ENCODE measurements at places on chromosomes 3 and 15.

DNA sequence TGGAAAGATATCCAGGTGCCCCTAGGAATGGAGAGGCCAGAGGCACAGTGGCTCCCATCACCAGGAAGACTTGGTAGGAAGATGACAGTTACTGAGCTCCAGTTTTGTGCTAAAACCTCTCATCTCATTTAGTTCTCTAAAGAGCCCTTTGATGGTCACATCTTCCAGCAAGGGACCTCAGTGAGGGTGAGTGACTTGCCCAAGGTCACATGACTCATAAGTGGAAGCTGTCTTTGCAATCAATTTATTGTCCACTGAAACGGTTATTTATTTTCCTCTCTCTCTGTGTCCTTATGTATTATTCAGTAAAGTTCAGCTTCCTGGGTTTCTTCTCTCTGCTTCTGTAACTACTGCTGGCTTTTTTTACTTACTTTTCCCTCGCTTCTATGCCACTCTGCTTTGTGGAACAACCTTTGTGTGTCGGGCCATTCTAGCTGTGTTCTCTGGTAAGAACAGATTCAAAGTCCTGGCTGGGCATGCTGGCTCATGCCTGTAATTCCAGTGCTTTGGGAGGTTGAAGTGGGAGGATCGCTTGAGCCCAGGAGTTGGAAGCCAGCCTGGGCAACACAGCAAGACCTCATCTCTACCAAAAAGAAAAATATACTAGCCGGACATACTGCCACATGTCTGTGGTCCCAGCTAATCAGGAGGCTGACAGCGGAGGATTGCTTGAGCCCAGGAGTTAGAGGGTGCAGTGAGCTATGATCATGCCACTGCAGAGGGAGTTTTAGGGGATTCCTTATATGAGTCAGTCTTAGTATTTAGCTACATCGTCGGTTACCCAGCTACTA lies 55.9 kb downstream of the PDIA5 start:
- no peak for DNase-seq

DNA sequence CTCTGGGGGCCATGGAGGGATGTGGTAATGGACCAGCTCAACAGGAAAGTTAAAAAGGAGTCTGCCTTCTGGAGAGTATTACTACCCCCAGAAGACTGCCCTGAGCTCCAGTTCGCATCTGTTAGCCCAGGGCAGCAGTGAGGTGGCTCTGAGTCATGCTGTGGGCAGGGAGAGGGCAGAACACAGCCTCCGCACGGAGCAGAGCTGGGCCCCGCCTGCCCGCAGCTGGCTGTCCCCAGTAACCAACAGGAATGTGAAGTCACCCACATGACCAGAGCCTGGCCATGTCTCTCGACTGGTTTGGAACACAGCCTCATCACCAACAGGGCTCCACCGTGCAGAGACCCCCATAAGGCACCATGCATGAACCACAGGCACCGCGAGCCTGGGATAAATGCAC lies 62.1 kb downstream of the CYFIP1 start:
- peak; percentile 69 for DNase-seq

DNA sequence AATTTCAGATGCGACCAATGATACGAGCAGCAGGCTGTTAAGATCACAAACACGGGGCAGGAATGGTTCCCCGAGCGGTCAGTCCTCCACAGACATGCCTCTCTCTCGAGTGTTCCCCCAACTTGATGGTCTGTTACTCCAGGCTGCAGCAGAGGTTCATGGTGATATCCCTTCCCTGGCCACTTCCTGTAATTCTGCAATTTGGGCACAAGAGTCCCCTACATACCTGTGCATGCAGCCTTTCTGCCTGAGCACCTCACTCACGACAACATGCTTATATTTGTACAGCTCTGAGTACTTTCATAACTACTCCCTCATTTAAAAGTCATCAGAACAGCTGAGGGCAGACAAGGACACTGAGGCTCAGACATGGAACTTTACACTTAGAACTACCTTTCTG lies 408.1 kb upstream of the NR2F2 start:
- DNase-seq = peak; percentile 7

DNA sequence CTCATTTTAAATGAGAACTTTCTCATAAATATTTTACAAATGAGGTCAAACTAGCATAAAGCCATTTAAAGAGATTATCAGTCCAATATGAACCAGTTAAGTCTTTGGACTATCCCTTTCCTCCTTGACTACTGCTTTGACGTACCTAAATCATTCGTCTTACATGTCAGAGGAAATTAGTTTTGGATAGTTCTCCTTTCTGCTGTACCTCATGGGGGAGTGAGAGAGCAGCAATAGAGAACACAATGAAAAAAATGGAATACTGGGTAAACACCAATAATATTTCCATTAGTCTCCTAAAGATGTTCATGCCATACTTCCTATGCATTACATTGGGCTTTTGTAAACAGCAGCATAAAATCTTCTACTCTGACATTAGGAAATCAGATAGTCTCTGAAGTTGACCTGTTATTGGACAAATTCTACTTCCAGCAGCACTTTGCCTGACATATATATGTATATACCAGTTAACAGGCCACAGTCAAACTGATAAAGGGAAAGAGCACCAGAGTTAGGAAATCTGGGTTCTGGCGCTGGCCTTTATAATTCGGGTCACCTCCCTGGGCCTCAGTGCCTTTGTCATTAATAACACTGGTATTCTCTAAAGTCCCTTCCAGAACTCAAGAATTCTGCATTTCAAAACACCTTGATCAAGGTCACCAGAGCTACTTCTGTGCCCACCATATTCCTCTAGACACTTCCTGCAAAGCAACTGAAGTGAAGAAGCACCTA lies 26.8 kb downstream of the TIMMDC1 start:
- no peak for DNase-seq

- no peak for DNase-seq
Measured at GRCh38 chr15:73994912-73995622, 551 bp downstream of the PML start.

GRCh38 chr15:85974348-85974705 lies 105.3 kb upstream of the AGBL1 start:
- peak; percentile 2 for DNase-seq

DNA sequence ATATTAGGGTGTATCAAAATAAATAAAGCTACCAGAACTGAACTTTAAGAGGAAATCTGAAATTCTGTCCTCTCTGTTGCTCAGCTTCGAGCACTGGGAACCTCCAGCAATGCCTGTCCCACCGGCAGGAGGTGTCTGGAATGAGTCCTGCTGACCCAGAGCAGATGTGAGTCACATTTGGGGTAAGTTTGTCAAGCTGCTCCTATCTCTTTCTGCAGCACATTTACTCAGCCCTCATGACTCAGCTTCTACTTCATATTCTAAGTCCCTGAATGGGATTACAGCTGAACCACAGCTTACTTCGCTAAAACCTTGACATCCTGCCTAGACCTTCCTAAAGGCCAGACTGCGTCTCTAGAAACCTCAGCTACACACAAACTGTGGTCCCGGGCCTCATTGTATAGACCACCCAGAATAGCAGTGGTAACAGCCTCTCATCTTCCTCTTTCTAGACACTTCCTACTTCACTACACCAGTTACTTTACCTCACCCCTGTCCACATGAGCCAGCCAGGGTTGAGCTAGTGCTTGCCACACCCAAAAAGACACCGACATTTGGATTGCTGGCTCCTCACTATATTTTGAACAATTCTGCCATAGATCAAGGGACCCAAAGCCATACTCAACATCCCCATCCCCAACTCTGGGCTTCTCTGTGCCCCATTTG lies 109.6 kb upstream of the TMCO5A start:
- peak; percentile 86 for DNase-seq

GRCh38 chr15:77603611-77604336 lies 28.9 kb downstream of the LINGO1 start:
- DNase-seq = no peak

DNA sequence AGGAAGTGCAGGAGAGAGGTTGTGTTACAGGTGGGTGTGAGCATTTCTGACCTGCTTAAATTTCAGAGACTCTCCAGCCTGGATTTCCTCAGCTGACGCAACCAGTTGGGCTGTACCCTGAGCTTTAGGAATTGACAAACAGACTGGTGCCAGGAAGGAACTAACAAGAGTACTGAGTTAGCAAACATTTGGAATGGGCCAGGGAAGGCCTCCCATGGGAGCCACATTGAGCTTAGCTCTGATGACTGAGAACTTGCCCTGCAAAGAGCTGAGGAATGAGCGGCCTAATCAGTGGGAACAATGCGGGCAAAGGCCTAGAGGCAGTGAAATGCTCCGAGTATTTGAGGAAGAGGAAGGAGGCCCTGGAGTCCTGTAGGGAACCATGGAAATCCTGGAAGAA lies 254.2 kb downstream of the FEZF2 start:
- DNase-seq = no peak

DNA sequence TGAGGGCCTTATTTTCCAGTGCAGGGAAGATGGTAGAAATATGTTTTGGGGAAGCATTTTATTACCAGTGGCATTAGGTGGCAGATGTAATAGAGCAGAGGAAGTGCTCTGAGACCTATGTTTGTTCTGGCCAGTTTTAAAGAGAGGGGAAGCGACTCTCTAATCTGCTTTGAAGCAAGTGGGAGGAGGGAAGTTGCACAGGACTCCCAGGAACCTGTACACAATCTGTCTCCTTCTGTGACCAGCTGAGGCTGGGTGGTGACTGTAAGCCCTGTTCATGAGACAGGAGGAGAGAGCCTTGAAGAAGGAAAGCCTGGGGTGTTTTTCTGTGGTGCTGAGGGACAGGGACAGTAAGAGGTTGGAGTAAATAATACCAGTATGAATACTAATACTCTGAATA lies 60.5 kb downstream of the LPP start:
- DNase-seq = no peak

- DNase-seq = peak; percentile 13
Measured at GRCh38 chr3:48187579-48188265, 495 bp downstream of the CDC25A start.

DNA sequence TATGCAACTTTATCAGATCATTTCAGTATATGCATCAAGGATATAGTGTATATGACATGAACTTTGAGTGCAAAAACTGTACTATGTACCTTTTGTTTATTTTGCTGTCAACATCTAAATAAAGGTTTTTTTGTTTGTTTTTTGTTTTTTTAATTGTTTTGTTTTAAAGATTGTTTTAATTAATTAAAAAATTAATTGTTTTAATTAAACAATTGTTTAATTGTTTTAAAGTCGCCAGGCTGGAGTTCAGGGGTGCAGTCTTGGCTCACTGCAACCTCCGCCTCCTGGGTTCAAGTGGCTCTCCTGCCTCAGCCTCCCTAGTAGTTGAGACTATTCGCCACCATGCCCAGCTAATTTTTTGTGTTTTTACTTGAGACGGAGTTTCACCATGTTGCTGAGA lies 79.9 kb upstream of the LRRFIP2 start:
- DNase-seq = no peak

DNA sequence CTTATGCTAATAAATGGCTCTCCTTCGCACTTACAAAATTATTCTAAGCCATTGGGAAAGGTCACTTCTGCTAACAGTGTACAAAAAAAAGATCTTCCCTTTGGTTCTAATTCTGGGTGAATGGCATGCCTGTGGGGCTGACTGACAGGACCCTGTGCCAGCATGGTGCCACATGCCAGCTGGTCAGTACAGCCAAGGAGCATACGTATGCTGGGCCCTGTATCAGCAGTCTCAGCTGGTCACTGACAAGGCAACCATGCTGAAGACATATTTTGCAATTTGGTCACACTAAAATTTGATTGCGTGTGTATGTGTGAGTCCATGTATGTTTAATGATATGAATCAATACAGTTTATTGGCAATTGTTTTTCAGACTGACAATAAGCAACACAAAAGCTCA lies 246.1 kb downstream of the TBL1XR1 start:
- DNase-seq = peak; percentile 32

DNA sequence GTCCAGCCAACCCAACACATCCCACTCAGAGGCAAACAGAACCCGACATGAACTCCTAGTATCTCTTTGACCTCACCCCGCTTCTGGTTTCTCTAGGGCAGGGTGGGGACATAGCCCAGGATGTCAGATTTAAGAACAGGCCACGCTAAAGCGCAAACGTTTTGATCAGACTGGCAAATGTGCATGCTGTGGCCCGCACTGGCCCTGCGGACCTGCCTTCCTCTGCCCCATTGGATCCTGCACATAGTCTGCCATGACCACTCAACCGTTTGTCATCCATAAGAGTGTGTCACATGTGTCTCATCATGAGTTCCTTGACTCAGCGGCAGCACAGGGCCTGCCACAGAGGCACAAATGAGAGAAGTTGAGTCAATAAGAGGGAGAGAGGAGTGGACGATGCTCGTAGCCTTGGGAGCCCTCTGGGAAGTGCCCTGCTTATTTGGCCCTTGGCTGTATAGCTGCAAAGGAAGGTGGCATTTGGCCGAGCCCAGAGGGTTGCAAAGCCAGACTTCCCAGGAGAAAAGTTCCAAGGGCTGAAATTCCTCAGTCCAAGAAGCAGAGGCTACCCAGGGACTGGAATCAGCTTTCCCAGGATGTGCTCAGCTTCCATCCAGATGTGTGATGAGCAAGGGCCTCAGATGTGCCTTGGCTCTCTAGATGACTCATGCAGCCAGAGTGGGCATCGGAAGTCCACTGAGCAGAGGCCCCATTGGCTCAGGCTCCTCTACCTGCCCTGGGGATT lies 55.5 kb upstream of the SLCO2A1 start:
- peak; percentile 48 for DNase-seq
